ENCODE measurements at places on chromosomes 2 and 18.

GRCh38 chr2:86012007-86012712 is 93.5 kb downstream of the POLR1A start:
- no peak for DNase-seq

DNA sequence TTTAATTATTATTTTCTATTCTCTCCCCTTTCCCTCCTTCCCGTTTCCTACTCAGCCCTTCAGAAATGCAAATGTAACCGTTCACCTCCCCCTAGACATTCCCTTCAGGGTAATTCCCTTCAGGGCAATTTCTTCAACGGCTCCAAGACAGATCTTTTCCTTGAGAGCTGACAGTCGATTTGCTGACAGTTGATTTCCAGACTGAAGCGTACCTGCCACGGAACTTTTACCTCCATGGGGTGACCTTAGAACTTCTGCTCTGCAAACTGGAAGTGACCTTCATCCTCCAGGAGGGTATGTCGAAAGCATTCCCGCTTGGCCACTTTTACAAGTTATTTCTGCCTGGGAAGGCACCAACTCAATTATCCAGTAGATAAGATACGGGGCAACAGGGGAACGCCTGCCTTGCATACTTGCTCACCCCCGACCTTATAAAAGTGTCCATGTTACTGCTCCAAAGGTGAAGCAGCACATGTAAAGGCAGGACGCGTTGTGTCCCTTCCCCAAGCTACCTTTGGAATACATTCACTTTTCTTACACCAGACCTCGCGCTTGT is 18.5 kb downstream of the B3GNT7 start:
- DNase-seq = no peak

DNA sequence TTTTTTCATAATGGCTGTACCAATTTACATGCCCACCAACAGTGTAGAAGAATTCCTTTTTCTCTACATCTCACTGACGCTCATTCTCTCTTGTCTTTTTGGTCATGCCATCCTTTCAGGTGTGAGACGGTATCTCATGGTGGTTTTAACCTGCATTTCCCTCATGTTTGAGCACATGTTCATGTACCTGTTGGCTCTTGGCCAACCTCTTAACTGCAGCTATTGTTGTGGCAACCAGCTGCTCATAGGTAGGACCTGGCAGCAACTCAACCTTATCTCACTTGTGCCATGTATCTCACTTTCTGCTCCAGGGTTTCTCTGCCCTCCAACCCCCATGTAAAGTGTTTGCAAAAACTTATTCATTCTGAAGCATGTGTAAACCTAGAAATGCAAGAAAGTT is 167.5 kb downstream of the UPP2 start:
- no peak for DNase-seq

DNA sequence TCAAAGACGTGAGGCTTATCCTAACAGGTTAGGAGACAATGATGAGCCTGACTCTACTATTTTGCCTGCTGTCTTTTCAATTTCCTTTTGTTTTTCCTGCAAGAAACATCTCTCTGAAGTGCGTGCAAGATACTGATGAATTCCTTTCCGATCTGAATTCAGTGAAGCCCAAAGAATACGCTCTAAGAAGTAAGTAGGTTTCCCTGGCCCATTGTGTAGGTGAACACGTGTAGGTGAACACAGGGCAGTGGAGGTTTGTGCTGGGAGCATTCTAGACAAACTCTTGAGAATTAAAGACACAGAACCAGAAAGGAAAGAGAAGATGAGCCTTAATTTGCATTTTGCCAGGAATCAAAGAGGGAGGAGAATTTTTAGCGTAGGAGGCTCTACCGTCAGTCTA is 132.0 kb downstream of the ZNF532 start:
- no peak for DNase-seq
